Stimulated activated naive CD4-positive, alpha-beta T cell treated with Interleukin-2 at 50 U/mL for 16 hours (primary cell): ENCODE measurements at places on chromosomes 2 and 18.

DNA sequence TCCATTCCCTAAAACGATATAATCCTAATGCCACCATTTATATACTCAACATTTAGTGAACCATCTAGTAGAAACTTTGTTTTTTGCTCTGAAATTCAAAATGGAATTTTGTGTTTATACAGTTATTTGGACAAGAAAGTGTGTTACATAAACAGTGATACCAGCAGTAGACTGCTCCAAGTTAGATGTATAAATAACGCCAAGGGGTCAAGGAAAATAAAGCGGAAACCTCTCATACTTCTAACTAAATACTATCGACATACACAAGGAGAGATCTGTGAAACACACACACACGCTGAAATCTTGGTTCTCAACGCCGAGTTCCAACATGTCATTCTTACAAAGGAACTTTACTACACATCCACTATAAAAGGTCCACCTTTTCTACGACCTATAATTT lies 1.2 kb downstream of the TXNL1 start:
- DNase-seq = no peak

DNA sequence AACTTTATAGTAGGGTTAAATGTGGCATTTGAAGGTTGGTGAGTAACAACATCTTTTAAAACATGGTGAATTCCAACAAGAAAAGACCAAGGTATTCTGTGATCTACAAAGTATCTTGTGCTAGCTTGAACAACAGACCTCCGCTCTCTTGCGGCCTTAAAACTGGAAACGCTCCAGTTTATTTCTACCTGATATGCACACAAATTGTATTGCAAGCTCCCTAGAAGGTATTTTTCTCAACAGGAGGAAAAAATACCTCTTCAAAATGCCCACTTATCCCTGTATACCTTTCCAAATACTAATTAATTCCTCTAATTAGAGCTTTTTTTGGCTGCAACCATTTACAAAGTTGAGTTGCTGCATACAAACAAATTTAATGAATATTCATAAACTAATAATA lies 69.5 kb downstream of the KCNH7 start:
- no peak for DNase-seq

DNA sequence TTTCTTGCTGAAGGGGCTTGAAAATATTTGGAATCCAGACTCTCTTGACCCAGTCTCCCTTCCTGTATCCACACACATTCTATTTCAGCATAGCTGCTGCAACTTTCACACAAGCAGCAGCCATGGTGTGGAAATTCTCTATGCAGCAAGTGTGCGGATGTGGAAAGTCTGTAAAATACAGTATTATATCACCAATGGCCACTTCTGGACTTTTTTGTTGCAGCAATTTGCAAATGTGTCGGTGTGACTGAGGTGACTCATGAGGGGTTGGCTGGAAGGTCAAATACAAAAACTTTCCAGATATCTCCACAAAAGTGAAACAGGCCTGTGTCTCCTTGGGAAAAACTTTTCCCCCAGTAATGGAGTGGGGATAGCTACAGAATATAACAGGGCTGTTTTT lies 299.3 kb upstream of the GYPC start:
- DNase-seq = no peak

DNA sequence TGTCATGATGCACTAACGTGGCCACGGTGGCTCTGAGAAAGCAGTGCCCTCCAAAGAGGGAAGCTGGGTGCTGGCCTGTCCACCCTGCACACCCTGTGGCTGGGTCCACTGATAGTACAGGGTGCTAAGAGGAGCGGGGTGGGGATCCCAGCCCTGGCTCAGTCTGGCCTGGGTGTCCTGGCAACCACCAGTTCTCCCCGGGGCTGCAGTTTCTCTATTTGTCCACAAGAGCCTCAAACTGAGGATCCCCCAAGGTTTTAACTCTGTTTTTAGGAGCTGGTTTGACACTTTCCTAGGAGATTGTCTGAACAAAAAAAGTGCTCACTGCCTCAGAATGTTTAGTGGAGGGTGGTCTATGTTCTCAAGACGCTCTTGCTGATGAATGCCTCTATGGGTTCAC lies 29.0 kb downstream of the EDAR start:
- no peak for DNase-seq

DNA sequence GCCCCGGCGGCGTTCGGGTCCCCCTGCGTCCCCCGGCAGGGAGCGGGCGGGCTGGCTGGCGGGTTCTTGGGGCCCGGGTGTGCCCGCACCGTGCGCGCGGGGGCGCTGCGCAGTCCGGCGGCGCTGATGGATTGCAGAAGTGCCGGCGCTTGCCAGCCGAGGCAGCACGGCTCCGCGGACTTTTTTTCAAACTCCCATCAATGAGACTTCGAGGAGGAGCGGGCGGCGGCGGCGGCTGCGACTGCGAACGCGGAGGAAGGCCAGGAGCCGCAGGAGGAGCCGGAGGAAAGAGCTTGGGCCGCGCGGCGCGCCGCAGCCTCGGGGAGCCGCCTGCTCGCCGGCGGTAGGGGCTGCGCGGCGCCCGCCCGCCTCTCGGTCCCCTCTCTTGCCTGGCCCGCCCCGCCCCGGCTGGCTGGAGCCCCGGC lies at the start of gene GLI2:
Gene GLI2, plus strand, starts transcription at position 123 of the 425 bp plus-strand sequence. CDS start 61,453 bp downstream, outside the sequence.
- DNase-seq = no peak
